ENCODE measurements at places on chromosomes 1 and 21.

DNA sequence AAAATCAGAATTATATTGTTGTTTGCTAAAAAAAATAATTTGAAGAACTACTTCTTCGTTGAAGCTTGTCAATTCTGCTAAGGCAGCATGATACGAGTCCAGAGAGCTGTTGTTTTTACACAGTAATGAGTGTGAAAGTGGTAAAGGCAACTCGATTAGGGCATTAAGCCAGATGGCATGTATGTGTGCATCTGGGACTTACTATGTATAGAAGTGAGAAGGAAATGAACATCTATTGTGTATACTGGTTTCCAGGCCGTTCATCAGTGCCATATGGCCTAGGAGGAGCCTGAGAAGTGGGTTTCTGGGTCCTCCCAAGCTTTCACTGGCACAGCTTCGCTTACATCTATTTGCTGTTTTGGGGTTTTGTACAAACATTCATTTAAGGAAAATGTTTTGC lies 5.7 kb downstream of the CTPS1 start:
- DNase-seq = no peak

DNA sequence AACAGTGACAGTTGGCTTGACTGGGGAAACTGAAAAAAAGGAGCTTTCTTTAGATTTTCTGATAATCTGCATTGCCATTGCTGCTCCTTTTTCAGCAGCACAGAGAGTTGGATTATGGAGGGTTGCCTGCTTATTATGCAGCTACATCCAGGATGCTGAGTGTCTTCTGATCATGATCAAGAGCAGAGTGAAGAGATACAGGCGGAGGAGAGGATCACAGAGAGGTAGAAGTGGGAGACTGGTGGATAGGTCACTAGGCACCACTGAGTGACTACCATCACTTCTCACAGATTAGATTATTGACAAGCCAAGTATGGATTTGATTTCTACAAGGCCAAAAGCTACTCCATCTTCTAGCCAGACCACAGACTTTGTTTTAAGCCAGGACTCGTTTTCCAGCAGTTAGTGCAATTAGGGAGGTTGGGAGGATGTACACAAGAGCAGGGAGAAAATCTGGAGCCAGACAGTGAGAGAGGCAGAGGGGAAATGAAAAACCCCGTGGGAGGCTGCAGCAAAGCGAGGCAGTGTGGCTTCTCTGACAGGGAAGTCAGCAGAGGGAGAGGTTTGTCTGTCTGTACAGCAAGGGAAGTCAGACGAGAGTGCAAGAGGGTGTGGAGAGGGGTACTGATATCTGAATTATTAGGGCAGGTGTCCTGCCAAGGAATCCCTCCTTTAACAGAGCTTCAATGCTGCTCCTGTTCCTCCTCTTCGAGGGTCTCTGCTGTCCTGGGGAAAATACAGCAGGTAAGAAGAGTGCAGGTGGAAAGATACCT lies at the start of gene CD1E:
Gene CD1E (plus strand): TSS at position 592 of the 773 bp plus-strand sequence. CDS start 95 bp downstream, at position 687.
- no peak for DNase-seq

- peak; percentile 99 for DNase-seq
Measured at GRCh38 chr1:79899914-79900313, 893.4 kb upstream of the ADGRL4 start.

DNA sequence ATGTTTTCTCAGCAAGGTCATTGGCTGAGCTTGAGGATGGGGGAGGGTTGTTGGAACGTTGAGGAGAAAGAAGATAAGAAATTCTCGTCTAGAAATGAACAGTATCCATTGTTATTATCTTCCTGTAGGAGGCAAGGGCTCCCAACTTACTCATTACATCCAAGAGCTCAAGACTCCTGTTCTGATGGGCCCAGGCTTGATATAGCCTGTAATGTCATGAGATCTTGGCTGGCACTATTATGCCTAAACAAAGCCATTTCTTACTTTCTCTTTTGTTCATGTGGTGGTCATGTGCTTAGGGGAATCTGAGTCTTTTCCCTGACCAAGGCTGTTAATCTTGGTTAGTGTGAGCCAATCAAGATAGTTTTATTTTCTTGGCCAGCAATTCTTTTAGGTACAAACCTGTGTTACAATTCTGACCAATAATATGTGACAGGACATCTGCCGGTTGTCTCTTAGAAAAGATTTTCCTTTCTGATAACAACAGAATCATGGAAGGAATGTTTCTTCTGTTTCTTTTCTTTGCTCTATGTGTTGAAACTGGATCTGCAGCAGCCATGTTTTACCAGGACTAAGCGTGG lies 15.2 kb upstream of the IGSF3 start:
- DNase-seq = no peak

DNA sequence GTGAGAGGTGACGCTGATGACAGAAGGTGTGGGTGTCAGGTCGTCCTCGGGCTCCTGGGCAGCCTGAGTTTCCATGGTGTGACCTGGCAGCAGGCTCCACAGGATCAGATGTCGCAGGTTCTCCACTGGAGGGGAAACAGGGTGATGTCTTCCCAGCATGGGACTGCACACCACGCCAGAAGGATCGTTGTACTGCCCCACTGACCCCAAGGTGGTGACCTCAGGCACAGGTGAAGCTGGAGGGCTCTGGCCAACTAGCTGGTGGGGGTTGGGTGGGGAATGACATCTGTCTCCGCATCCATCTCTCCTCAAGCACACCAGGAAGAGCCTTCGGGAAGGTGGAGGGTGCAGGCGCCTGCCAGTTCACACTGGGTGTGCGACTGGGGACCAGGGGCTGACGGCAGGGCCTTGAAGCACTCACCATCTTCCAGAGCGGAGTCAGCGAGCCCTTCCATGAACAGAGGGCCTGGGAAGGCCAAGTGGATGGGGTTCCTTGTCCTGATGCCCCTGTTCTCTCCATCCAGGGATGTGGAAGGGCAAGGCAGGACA lies 19.4 kb downstream of the LRRC71 start:
- no peak for DNase-seq

- no peak for DNase-seq
Measured at GRCh38 chr1:98874828-98875227, 129.8 kb downstream of the PLPPR5 start.

DNA sequence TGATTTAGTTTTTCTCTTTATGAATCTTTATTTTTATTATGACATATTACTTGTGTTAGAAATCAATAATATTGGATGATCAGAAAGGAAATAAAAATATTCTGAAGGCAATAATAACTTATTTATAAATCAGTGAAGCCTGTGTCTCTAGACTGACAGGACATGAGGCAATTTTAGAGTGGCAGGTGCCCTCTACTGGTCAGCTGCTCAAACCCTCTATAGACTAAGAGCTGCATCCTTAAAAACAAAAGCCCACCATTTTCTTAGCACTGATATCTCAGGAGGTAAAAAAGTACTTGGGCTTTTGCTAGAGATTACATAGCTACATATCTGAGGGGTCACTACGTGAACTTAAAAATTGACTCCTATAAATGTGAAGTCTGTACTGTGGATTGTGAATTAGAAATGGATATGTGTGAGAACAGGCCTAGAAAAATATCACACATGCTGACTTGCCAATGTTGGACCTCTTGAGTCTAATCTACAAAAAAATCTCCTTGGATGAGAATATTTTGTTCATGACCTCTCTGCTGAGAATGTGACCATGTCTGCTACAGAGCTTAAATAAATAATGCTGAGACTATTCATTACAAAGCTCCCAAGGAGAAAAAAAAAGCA lies 597.9 kb upstream of the ADAMTS5 start:
- DNase-seq = peak; percentile 83

DNA sequence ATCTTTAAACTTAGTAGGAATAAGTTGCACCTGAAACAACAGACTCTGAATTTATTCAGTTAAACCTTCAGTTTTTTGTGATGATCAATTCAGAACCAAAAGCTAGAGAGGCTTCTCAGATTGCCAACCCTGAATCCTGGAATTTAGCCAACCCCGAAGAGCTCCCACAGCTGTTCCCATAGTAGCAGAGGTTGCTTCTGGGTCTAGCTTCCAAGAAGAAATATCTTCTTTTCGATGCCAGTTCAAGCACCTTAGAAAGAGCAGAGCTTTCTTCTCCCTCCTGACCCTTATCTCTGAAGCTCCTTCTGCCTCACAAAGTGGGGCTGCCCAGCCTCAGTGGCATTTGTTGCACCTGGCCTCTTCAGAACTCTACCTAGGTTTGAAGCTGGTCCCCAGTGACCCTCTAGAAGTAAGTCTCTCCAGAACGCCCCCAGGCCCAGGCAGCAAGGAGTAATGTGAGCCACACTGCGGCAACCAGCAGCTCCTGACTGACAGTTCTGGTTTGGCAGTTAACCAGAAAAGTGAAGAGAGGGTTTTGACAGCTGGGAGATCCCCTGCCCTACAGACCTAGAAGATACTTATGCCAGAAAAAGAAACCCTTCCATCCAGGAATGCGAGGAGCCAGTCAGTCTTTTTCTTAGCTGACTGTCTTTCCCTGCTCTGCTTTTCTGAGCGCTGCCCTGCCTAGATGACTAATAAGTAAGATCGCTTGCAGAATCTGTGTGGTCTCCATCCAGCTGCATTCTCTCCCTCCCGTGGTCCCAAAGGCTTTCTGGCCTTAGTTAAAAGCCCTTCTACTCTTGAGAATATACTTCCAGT lies 165.9 kb downstream of the ADGRL4 start:
- peak; percentile 85 for DNase-seq

GRCh38 chr1:233514946-233515391 lies 98.9 kb upstream of the KCNK1 start:
- no peak for DNase-seq

DNA sequence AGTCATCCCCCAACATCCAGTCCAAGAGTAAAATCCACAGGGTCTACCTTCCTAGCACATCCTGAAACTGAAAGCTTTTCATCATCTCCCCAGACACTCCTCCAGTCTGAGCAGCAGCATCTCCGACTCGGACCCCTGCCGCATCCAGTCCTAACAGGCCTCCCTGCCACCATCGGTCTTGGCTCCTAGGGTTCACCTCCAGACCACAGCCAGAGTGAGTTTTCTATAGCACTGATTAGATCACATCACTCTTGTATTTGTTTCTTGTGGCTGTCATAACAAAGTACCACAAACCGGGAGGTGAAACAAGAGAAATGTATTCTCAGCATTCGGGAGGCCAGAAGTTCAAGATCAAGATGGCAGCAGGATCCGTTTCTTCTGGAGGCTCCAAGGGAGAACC lies 187.8 kb downstream of the TOMM20 start:
- DNase-seq = no peak

DNA sequence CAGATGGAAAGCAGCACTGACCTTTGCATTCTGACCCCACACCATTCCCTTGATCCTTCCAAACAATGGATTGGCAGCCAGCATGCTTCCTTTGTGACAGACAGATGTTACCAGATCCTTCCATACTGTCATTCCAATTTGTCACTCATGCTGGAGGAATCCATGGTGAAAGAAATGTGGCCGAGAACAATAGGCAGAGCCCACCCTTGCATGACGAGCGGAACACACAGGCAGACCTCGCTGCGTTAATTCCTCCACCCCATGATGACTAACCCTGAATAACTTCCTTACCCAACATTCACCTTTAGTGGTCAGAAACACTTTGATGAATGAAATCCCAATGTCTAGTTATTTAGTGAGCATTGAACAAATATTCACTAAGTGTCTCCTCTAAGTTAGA lies 45.1 kb downstream of the PDPN start:
- DNase-seq = no peak

GRCh38 chr1:193589597-193590040 lies 403.2 kb upstream of the B3GALT2 start:
- DNase-seq = peak; percentile 74

- DNase-seq = peak; percentile 73
Measured at GRCh38 chr1:27772036-27772931, 735 bp upstream of the STX12 start.

DNA sequence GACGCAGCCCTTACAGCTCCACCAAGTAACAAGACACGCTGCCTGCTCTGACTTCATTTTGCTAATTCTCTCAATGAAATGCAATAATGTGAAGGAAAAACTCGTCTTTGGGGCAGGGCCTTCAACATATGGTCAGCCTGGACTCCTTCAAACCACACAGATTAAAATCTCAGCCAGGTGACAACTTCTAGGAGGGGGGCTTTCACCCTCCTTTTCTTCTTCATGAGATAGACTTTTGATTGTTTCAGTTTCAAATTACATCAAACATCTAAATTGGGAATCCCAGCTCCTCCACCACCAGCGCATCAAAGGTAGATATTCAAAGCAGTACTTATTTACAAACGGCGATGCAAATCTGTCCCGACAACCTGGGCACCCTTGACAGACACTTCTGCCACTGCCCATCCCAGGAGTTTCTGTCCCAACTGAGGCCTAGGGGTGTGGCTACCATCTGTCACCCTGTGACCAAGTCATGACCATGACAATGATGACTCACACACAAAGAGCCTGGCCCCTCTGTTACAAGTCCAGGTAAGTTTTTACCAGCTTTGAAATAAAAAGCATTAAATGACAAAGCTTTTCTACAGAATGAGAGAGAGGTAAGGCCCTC lies 29.7 kb downstream of the SSBP3 start:
- DNase-seq = no peak

- peak; percentile 62 for DNase-seq
Measured at GRCh38 chr1:167533851-167534300, 15.5 kb upstream of the CD247 start.

DNA sequence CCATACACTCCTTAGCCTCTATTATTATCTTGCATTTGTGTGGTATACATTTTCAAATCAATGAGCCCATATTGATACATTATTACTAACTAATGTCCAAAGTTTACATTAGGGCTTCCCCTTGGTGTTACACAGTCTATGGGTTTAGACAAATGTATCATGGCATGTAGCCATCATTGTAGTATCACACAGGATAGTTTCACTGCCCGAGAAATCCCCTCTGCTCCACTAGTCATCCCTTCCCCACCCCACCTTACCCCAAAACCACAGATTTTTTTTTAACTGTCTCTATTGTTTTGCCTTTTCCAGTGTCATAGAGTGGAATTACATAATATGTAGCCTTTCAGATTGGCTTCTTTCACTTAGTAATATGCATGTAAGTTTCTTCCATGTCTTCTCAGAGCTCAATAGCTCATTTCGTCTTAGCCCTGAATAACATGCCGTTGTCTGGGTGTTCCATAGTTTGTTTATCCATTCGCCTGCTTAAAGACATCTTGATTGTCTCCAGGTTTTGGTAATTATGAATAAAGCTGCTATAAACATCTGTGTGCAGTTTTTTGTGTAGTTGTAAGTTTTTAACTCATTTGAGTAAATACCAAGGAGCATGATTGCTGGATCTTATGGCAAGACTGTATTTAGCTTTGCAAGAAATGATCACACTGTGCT lies 86.4 kb upstream of the LYST start:
- no peak for DNase-seq

GRCh38 chr1:111604931-111605330 lies 14.7 kb upstream of the RAP1A start:
- DNase-seq = peak; percentile 73

Data from EH (cell line).